OCI-M1 (cell line): ENCODE measurements at places on chromosomes 1 and 21.
A peak's percentile ranks its signal among the peaks of the same experiment; 100 is the strongest.

GRCh38 chr21:46324390-46325072, 575 bp downstream of the PCNT start:
- peak; percentile 94 for DNase-seq

DNA sequence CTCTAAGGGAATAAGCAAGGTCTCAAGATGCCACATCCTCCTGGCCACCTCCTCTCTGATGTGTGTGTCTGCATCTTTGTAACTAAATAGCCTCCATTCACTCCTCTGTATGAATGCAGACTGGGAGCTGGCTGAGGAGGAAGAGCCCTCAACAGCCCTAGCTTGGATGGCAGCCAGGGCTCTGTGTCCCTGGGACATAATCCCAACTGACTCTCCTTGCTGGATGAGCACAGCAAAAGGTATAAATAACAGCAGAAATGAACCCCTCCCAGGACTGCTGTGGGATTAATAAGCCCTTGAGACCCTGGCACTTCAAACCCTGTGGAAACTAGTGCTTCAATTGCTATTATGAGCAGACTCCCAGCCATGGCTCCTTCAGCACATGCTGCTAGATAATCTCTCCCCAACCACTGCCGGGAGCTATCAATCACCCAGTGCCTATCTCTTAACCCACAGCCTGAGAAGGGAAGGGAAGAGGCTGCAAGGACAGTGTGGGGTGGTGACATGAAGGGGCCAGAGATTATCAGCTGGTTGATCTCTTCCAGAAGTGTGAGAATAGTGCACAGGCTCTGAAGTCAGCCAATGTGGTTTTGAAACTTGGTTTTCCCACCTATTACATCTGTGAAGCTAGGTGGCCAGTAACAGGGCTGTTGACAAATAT, 152.2 kb downstream of the TNR start:
- DNase-seq, result peak; percentile 83

DNA sequence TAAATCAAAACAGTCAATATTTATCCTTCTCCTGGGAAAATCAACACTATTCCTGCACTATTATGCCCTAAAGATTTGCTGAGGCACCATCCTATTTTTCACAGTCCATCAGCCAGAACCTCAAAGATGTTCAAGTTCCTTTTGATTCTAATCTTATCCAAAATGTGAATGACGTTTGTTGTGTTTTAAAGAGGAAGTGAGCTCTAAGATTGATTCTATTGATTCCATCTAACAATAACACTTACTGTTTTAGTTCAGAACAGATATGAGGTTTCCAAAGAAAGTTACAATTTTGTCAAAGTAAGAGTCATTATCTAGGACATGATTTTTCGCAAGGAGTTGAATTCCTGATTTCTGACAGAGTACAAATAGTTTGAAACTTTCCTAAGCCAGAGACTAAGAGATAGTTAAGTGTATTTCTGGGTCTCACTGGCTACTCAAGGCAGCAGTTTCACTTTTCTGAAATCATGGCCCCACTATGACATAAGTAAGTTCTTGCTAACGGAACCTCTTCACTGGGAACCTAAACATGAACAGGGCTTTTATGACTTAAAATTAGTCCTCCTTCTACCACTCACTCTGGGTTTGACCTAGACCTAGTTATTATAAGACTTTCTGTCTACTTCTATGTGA, 84.7 kb downstream of the LHX9 start:
- no peak for DNase-seq

- DNase-seq, result peak; percentile 47
Measured at GRCh38 chr1:227947676-227948492, at the start of gene WNT9A. Gene WNT9A (minus strand): TSS chr1:227947932. CDS start chr1:227947887, 45 bp downstream.

GRCh38 chr1:17060306-17060749, 6.5 kb upstream of the SDHB start:
- DNase-seq, result no peak

DNA sequence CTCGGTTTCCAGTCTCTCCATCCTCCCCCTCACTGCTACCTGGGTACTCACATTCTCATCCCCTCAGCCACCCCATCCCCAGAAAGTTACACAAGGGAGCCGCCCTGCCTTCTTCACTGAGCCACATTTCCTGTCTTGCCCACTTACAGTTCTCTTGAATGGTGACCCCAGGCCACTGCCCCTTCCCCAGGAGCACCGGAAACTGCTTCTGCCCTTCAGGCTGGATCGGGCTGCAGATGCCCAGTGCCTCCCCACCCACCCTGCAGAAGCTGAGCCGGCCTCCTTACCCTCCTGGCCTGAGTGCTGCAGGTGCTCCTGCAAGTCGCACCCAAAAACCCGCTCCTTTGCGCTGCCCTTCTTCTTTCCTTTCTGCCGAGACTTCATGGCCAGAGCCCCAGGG, 450 bp downstream of the ARHGAP30 start:
- no peak for DNase-seq

- peak; percentile 83 for DNase-seq
Measured at GRCh38 chr1:83931658-83932253, 67.2 kb downstream of the TTLL7 start.

DNA sequence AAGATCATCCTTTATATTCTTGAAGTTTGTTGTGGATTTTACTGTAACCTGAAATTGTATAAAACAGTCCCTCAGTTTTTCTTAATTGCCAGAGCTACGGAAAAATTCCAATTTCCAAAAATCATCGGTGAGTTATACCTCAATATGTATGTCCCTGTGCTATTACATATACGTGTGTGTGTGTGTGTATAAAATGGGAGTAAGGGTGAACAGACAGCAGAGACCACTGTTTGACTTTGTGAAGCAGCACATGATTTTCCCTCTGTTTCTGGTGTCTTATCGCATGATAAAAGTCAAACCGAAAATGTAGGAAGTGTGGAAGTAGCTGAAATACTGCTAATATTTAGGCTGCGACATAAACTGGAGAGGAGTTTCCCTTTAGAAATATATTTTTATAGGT, 1.2 kb downstream of the OR2T1 start:
- DNase-seq, result peak; percentile 31

DNA sequence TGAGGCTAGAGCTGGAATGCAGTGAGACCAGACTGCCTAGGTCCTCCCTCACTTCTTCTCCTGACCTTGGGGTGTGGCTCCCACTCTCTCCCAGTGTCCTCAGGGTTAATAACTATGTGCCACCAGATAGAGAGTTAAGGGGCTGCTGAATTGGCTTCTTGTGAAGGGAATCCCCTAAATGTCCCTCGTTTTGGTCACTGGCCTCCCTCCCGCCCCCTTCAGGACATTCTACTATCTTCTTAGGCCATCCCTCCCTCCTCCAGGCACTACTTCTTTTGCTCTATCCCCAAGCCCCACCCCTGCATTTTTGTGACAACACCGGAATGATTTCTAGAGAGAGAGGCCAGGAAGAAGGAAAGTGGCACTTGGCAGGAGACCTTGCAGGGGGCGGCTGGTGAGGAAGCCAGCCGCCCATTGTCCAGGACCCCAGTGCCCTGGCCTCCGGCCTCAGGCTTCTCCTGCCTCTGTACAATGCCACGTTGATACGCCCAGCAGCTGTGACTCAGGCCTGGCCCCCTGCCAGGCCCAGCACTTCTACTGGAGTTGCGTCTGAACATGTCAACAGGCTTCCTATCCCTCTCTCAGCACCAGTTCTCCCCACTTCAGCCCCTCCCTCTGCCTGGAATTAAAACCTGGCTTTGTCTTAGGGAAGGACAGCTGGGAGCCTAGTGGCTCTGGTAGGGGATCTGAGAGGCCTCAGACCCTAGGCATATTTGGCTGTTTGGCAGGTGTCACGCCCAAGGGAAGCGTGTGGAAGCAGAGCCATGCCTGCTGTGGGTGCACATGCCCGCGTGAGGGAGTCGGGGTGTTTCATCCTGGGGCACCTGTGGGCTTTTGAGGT, 9.1 kb downstream of the LMNA start:
- DNase-seq, result peak; percentile 96

- DNase-seq, result no peak
Measured at GRCh38 chr1:18037651-18038050, 69.9 kb upstream of the IGSF21 start.

DNA sequence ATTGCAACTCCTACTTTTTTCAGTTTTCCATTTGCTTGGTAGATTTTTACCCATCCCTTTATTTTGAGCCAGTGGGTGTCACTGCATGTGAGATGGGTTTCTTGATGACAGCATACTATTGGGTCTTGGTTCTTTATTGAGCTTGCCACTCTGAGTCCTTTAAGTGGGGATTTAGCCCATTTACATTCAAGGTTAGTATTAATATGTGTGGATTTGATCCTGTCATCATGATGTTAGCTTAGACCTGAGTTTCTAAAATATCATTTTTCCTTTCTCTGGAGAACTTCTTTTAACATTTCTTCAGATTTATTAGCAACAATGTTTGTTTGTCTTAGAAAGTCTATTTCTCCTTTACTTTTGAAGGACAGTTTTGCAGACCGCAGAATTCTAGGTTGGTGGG, 11.8 kb upstream of the S100B start:
- no peak for DNase-seq

DNA sequence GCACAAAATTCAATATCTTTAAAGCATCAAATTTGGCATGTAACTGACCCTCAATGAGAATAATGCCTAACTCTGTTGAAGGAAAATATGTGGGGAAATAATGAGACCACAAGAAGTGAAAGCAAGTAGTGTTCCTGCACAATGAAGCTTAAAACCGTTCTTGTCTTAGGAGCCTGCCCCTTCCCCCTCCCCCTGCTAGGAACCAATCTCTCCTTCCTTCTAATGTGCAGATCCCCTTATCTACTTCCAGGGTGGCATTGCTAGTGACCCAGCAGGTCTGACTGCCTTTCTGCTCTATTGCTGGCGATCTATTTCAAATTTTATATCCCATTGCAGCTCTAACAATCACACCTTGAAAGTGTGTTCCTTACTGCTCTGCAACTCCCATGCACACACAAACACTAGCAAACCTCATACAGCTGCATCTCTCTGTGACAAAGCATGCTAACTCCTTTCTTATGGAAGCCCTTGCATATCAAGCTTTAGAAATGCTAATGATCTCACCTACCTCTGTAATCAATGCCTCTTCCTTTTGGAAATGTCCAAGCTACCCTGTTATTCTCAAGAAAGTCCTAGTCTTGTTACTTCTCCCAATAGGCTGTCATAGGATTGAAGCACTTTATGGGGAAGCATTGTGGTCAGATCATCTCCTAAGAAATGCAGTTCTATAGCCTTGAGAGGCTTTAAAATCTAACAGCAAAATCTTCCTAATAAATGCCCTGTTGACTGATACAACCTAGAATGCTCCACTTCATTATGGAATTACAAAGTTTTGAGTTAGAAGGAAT, 26.5 kb downstream of the BCL9 start:
- peak; percentile 51 for DNase-seq

DNA sequence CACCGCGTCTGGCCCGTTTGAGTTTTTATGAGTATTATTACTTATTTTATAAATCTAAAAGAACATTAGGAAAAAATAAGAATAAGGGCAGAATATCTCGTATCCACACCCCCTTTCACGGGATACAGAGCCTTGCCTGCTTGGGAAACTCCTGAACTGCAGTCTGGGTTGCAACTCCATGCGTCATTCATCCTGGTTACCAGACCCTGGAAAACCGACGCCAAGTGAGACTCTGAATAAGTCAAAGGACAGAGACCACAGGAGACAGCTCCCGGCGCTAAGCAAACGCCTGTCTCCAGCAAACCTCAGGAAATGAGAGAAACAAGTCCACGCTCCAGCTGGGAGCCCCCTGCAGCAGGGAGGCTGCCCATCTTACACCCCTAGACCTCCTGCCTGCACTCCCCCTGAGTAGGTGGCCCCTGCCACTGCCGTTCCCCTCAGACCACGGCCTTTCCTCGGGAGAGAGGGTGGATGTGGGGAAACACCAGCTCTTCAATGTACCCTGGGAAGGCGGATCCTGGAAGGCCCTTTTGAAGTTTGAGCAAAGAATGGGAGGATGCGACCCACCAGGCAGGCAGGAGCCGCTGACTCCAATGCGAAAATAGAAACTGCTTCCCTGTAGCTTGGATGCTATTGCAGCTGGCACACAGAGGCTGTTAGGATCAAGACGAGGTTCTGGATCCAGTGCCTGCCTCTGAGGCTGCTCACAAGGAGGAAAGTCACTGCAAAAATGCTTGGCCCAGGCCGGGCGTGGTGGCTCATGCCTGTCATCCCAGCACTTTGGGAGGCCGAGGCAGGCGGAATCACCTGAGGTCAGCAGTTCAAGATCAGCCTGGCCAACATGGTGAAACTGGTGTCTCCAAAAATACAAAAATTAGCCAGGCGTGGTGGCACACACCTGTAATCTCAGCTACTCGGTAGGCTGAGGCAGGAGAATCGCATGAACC, 37.7 kb upstream of the GPR157 start:
- DNase-seq, result no peak

DNA sequence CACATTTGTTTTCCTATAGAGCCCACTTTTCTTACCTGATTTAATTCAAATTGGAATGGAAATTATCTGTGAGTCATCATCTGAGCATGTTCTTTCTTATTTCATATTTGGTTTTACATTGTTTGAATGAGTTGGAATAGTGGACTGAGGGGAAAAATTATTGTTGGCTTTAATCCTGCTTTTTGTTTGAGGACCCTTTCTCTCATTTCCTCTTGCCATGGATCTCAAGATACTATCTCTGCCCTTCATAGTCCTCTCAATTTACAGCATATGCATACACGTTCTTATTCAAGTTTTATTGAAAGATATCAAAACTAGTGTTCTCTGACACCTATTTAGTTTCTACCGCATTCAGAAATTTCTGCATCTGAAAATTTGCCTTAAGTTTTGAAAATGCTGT, 5.1 kb downstream of the KCNK2 start:
- no peak for DNase-seq

DNA sequence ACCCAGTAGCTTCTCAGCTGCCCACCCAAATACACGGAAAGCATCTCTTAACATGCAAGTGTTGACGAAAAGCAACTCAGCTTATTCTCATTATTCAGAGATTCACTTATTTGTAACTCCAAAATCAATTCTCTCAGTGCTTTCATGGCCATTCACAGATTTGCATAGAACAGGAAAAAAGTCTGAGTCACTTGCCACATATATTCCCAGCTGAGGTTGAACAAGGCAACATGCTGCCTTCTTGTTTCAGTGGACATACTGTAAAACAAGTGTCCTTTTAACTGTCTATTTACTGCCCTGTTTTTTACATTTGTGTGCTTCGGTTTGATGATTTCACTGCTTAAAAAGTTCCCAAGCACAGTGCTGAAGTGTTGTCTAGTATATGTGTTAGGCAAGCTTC, 273.0 kb downstream of the LTN1 start:
- no peak for DNase-seq

DNA sequence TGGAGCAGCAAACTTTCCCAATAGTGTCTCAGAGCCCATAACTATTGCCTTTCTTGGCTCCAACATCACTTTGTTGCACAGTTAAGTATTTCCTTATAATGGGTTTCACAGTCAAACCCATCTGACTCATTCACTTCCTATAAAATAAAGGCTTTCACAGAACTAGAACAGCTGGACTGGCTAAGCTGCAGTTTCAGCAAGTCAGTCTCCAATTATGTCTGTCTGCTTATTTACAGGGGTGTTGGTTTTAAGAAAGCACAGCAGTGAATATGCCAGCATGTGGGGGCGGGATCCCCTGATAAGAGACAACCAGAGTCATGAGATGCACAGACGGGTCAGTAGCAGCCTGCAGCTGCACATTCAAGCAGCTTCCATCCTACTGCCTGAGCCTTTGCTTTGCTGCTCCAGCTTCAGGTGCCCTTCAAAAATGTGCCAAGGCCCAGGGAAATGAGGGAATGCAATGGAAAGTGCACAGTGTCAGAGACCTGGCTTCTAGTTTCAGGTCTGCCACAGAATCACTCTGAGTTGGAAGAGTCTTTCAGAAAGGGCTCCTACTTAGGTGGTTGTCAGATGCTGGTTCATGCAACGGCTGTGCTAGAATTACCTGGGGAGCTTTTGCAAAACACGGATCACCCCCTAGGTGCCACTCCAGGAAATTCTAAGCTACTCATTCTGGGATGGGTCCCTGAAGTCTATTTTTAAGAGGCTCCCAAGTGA, 24.8 kb downstream of the RNF19B start:
- peak; percentile 76 for DNase-seq

- no peak for DNase-seq
Measured at GRCh38 chr1:237041461-237041794, 556 bp upstream of the RYR2 start.
